ENCODE measurements at places on chromosomes 6 and 20. TPM values are rescaled to one million over a fixed set of nuclear protein-coding genes. Genes with fewer than 3 reads are reported as not detected.
A peak's percentile ranks its signal among the peaks of the same experiment; 100 is the strongest.

The LY6G6D gene
- total RNA-seq, result not detected

The RSPO4 gene
- total RNA-seq, result not detected

The SLC35D3 gene
- not detected for total RNA-seq

The EYS gene
- total RNA-seq, result not detected

The CTAGE9 gene
- total RNA-seq, result not detected

The IL17A gene
- total RNA-seq, result not detected

The HLA-DQB1 gene
- 13.4 TPM for total RNA-seq

The NKAPL gene
- total RNA-seq, result not detected

The TULP1 gene
- total RNA-seq, result not detected

DNA sequence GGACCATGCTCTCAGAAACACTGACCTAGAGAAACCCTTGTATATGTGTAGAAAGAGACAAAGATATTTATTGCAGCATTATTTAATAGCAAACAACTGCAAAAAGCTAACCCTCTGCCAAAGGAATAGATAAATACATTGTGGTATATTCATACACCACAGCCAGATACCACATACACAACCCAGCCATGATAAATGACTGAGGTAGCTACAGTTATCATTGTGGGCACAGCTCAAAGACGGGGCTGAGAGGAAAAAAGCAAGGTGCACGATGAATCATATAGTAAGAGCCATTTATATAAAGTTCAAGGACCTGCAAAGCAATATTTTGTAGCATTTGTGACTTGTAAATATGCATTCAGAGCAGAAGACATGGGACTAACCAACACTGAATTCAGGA lies 30.8 kb downstream of the RSPO4 start:
- DNase-seq, result no peak

DNA sequence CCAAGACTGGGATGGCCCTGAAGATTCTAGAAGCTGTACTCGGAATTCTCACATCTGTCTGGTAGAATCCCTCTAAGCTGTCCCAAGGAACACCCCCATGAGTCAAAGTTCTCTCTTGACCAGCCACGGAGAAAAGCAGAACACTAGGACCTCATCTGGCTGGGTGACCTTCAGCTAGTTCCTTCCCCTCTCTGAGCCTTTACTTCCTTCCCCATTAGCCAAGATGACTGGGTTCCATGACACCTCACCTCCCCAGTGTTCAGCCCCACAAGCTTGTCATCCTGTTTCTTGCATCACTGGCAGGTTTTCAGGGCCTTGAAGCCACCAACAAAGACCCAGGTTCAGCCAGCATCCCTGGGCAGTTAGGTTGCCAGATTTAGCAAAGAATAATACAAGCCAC lies 47.8 kb downstream of the MAFB start:
- DNase-seq, result no peak

- no peak for DNase-seq
These were observed 191.1 kb downstream of the FNDC1 start for GRCh38 chr6:159360306-159360705.

DNA sequence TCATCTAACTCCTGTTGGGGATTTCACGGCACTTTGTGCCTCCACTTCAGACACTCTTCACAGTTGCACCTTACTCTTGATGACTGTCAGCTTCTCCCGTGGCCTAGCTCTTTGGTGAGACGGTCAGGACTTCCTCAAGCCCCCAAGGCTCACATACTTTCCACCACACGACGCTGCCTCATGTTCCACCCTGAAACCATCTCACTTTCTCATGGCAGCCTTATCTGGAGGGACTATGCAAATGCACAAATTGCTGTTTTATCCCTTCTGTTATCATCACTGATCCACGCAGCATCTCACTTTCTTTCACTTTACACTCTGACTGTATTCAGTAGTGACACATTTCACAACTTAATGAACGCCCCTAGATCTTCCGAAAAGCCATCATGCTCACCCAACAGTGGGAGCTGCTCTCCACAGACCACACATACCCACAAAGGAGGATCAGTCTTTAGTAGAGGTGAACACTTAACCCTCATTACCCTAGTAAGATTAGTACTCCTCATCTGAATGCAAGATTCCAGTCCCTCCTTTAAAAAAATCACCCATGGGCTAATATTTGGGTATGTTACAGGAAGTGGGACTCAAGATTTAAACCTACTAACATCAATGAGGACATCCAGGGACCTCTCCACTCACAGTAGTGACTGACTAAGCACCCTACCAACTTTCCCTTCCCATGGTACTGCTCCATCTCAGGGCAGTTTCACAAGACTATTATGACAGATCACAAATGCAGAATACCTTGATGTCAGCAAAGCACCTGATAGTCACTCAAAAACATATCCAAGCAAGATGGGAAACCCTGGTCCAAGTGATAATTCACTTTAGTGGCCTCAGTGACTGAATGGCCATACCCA lies 35.4 kb downstream of the FYN start:
- peak; percentile 73 for DNase-seq

GRCh38 chr20:63558804-63559484 lies 5.0 kb downstream of the FNDC11 start:
- no peak for DNase-seq

DNA sequence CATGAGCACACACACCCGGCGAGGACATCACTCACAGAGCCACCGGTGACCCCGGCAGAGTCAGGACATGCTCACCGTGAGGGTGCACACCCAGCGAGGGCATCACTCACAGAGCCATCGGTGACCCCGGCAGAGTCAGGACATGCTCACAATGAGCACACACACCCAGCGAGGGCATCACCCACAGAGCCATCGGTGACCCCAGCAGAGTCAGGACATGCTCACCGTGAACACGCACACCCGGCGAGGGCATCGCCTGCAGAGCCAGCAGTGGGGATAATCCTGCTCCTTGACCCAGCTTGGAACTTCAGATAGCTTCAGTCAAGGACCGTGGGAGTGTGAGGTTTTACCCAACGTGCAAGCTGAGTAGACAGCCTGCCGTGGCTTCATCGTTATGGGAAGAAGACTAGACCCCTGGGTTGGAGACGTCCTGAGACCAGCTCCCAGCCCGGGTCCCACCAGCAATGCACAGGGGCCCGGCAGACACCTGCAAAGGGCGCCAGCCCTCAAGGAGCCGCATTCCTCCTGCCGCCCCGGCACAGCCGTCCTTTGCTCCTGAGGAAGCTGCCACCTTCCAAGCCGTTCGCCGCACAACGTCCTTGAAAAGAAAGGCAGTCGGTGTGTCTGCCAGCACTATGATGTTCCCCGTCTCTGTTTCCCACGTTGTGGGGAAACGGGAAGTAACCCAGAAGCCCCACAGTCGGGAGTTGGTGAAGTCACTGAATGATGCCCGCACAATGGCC lies 192.3 kb downstream of the DLL1 start:
- DNase-seq, result no peak

DNA sequence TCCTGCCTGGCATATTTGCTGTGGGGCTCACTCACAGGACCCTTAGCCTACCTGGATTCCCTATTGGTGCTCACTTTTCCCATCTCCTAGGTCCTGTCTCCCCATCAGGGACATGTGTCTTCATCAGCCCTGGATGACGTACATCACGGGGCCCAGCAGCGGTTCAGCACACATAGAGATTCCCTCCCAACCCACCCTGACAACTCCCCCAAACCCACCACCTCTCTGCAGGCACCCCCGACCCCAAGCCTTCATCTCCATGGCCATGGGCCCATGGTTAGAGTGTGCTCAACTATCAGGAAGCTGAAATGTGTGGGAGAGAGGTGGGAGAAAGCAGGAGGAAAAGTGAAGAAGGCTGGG lies 25.4 kb upstream of the SPDEF start:
- no peak for DNase-seq

- DNase-seq, result no peak
These were observed 15.7 kb upstream of the IGF2R start for GRCh38 chr6:159953091-159953601.

GRCh38 chr6:99349171-99350141 lies at the start of gene FAXC:
FAXC (minus strand) TSS chr6:99349674; CDS start chr6:99349372, 302 bp downstream.
- no peak for DNase-seq

GRCh38 chr20:19021406-19022117 lies 190.9 kb upstream of the SLC24A3 start:
- no peak for DNase-seq

DNA sequence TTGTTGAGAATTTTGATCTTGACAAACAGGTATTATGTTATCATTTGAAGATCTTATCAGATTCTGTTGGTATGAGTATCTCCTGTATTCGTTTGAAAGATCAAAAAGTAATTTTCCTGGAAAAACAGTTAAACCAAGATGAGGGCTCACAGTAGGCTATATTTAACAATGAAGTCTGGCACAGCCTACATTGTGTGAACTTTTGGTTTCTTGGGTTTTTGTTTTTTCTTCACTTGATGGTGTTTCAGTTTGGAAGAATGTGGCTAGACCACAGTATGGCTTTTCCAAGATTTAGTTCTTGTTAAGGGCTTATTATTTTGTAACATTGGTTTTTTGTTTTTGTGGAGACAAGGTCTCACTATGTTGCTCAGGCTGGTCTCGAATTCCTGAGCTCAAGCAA lies 306.4 kb downstream of the CDKAL1 start:
- DNase-seq, result no peak

- no peak for DNase-seq
These were observed 882.8 kb downstream of the TBC1D32 start for GRCh38 chr6:120451508-120451907.

DNA sequence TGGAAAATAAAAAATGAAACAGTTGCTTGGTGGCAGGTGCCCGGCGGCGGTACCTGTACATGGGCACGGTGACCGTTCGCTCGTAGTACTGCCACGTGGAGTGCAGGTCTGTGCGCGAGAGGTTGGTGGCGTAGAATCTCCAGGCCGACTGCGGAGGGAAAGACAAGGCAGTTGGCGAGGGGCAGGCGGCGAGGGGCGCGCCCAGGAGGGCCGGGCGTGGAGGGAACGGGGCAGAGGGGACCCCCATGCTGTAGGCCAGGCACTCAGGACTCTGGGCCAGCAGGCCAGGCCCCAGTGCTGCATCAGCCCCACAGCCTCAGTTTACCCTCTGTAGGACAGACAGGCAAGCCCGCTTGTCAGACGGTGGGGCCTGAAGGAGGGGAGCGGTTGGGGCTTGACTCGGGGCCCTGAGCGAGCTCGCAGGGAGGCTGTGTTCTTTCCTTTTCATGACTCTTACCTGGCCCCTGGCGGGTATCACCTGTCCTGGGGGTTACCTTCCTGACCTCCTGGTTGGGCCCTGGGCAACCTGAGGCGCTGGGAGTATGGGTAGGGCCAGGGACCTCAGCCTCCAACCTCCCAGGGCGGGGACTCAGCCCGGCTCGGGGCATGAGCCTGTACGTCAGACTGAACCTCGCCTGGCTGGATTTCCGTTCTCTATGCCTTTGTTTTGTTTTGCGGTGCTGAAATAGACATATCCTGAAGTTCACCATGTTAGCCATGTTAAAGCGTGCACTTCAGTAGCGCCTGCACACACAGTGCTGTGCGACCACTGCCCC lies 38.5 kb downstream of the KCNQ2 start:
- no peak for DNase-seq

GRCh38 chr6:66740346-66740745 lies 1033.3 kb upstream of the EYS start:
- DNase-seq, result no peak

DNA sequence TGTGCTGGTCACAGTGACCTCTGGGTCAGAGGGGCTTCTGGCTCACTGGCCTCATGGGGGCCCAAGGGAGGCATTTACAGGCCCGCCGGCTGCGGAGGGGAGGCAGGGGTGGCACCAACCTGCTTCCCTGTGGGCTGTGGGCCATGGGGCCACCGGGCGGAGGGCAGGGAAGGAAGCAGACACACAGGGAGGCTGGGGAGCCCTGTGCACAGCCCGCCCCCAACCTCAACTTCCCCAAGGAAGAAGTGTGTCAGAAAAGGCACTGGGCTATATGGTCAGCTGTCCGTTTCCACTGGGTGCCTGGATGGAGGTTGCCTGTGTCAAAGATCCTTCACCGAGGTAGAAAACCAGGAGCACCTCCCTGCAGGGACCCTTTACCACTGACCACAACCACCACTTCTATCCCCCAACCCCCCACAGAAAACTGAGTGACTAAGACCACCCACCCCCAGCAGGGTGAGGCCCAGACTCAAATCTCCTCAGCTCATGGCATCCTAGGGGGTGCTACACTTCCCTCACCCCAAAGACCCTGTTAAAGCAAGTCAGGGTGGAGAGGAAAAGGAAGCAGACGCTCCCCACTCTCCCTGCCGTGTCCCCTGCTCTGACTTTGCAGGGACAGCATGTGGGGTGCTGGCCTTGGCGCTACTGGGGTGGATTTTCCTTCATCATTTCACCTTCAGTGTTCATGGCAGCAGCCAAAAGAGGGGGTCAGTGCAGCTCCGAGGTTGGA lies 5.6 kb downstream of the CST3 start:
- DNase-seq, result no peak

DNA sequence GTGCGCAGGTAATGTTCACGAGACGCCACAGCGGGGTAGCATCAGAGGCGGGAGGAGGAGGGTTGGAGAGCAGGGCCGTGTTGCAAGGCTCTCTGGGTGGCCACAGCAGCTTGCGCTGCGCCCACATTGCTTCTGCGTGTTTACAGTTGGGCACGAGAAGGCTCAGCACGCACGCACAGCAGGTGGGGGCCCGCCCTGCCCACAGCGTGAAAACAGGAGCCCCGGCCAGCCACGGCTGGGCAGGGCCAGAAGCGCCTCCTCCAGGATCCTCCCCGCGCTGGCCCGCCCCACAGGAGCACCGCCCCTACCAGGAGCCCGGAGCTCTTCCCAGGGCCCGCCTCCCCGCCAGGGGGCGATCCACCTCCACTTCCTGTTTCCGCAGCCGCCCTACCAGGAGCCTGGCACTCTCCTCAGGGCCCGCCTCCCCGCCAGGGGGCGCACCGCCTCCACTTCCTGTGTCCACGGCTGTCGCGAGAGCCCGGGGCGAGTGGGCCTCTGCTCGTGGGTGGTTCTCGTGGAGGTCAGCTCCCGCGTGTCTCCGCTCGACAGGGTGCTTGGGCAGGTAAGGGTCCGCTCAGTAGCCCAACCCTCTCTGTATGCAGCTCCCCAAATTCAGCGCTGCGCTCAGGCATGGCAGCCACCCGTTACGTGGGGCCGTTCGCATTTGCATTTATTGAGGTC lies at the start of gene FAM50B:
TSS of gene FAM50B (plus strand) at position 449 of the 681 bp plus-strand sequence. CDS start 439 bp downstream, outside the sequence.
- peak; percentile 94 for DNase-seq

DNA sequence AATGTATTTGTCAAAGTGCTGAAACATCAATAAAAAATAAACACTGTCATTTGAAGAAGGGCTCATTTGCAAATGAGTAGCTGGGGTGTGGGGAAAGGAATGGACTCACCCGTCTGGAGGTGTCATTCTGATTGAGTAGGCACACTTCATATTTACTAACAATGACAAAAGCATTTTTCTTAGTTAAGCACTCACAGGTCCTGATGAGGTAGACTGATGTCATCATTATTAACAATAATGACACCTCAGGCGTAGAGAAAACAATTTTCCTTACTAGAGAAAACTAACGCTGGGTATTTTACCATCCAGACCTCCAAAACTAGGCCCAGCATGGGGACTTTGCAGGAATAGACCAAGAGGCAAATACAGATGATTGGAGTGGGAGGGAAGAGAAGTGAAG lies 76.0 kb downstream of the UNC5CL start:
- DNase-seq, result no peak

DNA sequence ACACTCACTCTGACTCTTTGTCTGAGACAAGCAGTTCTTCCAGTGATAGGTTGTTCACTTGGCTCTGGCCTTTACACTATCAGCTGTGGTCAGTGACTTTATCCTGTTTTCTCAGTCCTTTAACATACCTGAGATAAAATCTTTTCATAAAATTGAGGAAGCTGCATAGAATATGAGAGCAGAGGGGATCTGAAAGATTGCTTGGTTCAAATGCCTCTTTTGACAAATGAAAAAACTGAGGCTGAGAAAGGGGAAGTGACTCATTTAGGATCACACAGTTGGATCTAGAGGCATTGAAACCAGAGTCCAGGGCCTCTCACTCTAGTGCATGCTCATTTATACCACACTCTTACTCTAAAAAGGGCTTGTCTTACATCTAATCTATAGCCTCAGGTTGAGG lies 277.0 kb upstream of the TBX18 start:
- DNase-seq, result no peak

- peak; percentile 83 for DNase-seq
These were observed 11.3 kb downstream of the NT5E start for GRCh38 chr6:85460921-85461797.
